SJSA1 (cell line): ENCODE measurements at places on chromosomes 12 and 14. TPM values are rescaled to one million over a fixed set of nuclear protein-coding genes. Genes with fewer than 3 reads are reported as not detected.

Gene SMCO2
- total RNA-seq, result not detected in 2 replicates

Gene TEP1
- total RNA-seq, result 7.9 and 12.1 TPM in 2 replicates

Gene SRRM4
- total RNA-seq, result not detected in 2 replicates

Gene RND1
- not detected in 2 replicates for total RNA-seq

Gene CD163
- total RNA-seq, result 0.05 TPM in 1 of 2 replicates, not detected in the other

Gene CATSPERB
- total RNA-seq, result not detected in 2 replicates

Gene POTEG
- not detected in 2 replicates for total RNA-seq

Gene KITLG
- total RNA-seq, result 3.1 and 4.1 TPM in 2 replicates

Gene MGAT4C
- total RNA-seq, result not detected in 2 replicates

Gene C3AR1
- total RNA-seq, result 0.13 and 1.9 TPM in 2 replicates

Gene ADSS1
- total RNA-seq, result 0.06 and 0.34 TPM in 2 replicates

Gene KRT72
- total RNA-seq, result not detected in 2 replicates

Gene MMP14
- total RNA-seq, result 101 and 117 TPM in 2 replicates

Gene MDM2
- total RNA-seq, result 2,133 and 2,408 TPM in 2 replicates

Gene GPRC5D
- not detected in 2 replicates for total RNA-seq

Gene SNAPC1
- 21.4 and 25.4 TPM in 2 replicates for total RNA-seq

Gene TMEM121
- total RNA-seq, result 1.2 and 2.9 TPM in 2 replicates

Gene IL26
- total RNA-seq, result not detected in 2 replicates

Gene ACVRL1
- total RNA-seq, result 23.3 and 27.6 TPM in 2 replicates

Gene TAS2R7
- not detected in 2 replicates for total RNA-seq

Gene ARHGAP9
- 30.6 TPM in 2 replicates for total RNA-seq

Gene STXBP6
- 0.78 and 6.4 TPM in 2 replicates for total RNA-seq

Gene CSRP2
- 113 and 147 TPM in 2 replicates for total RNA-seq

Gene DYRK4
- total RNA-seq, result 26.8 and 58.8 TPM in 2 replicates

Gene RASSF8
- total RNA-seq, result 43.5 and 65.0 TPM in 2 replicates

Gene NTS
- not detected in 2 replicates for total RNA-seq

Gene FAM186B
- total RNA-seq, result 0.06 and 0.18 TPM in 2 replicates

Gene ZFHX2
- total RNA-seq, result not detected in 2 replicates

Gene TUBA1B
- total RNA-seq, result 4,389 and 5,186 TPM in 2 replicates

Gene TTC7B
- 24.2 and 38.3 TPM in 2 replicates for total RNA-seq

Gene BCL2L2
- total RNA-seq, result 17.4 and 18.0 TPM in 2 replicates
